ENCODE measurements at places on chromosomes 7 and 10.

- no peak for DNase-seq
These were observed 10.4 kb downstream of the GRM3 start for GRCh38 chr7:86653919-86654659.

DNA sequence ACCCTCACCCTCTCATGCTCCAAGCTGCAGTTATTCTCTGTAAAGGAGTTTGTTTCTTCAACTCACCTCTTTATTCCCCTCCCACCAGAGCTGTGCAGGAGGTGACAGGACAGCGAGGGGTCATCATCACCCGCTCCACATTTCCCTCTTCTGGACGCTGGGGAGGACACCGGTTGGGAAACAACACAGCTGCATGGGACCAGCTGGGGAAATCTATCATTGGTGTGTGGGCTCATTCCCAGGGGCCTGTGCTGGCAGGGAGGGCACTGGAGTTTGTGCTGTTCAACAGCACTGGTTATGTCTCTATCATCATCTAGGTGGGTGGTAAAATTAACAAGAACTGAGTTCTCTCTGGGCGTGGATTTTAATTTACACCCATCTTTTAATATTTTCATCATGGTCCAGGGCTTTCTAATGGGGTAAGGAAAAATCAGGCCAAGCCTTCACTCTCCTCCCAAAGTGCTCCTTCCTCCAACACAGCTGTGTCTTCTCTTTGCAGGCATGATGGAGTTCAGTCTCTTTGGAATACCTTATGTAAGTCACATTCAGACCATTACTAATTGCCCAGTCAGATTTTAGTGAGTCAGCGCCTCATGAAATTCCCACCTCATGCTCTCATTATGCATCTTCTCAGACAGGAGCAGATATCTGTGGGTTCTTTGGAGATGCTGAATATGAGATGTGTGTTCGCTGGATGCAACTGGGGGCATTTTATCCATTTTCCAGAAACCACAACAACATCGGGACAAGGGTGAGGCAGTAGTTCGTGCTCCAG lies 61.6 kb downstream of the PRSS58 start:
- no peak for DNase-seq

GRCh38 chr7:157669768-157670351 lies 333.1 kb downstream of the DNAJB6 start:
- no peak for DNase-seq

DNA sequence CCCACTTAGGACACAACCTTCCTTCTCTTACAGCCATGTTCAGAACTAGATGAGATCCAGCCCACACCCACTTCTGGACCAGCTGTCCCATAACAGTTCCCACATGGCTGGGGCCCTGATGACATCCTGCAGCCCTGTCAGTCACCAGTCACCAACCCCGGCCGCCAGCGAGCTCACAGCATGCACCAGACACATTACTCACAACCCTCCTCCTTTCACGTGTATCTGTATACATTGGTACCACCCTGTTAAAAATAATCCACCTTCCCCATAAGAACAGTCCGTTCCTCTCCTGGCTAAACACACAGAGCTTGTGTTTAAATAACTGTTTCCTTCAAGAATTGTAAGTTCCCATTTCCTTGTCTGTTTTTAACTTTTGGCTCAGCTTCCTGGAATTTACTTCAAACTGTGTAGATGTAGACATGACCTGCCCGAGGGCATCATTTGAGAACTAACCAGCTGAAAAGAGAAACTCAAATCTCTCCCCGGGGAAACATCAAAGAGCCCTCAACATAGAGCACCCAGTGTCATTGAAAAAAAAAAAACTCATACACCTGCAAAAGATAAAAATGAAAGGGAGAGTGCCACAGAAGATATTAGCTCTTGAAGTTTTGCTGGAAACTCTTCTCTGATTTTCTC lies 26.0 kb upstream of the PRLHR start:
- DNase-seq: no peak

GRCh38 chr10:58400609-58401008 lies 15.4 kb downstream of the TFAM start:
- no peak for DNase-seq

DNA sequence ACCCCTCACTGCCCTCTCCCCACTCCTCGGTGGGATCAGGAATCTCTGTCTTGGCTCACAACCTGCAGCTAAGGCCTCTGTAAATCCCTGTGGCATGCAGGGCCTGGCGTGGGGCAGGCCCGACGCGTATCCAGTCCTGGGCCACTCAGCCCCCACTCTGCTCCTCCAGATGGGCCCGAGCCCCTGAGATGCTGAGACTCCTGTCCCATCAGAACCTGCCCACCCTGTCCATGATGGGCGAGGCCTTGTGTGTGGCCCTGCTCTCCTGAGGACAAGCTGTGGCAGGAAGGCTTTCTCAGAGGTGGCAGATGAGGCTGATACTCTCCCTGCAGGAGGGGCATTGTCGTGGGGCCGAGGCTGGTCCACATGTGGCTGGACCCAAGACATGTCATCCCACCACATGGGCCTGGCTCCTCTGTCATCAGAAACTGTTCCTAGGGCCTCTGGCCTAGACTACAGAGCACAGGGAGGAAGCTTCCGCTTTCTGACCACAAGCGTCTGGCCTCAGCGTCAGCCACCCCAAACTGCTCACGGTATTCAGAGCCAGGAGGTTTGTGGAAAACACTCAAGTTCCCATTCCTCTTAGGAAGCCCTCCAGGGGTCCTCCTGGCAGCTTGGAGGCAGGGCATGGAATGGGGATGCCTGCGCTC lies 6.0 kb downstream of the ALOX5 start:
- no peak for DNase-seq

GRCh38 chr10:124508070-124508667 lies 46.5 kb downstream of the LHPP start:
- DNase-seq: no peak

DNA sequence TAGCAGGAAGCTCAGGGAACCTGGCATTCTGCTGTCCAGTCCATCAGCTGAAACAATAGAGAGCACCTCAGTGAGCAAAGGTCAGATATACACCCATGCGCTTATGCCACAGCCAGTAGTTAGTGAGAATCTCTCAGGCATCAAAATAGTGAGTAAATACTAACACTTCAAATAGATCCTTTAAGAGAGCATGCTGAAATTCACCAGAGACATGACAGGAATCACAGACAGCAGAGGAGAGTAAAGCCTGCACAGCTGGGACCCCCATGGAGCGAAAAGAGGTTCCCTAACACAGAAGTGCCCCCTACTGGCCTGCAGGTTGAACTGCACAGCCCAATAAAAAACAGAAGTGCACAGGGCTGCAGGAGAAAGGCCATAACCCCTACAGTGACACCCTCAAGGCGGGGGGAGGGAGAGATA lies 57.6 kb upstream of the ANTXRL start:
- no peak for DNase-seq

DNA sequence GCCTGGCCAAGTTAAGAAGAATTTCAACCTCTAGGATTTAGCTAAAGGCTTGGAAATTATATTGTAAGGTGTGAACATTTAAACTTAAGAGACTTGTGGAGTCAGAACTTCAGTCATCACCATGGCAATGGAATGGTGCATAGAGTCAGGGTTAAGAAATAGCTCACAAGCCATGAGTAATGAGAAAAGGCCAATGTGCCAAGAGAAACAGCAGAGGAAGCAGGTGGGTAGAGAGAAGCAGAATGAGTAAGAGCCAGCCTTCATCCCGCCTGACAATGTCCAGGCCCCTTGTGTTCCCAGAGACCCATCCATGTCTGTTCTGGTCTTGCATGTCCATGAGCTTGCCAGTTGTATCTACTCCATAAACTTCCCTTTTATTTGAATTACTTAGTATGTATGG lies 62.6 kb upstream of the TBX20 start:
- no peak for DNase-seq

GRCh38 chr7:129098409-129099084 lies 43.6 kb upstream of the TNPO3 start:
- DNase-seq: no peak

- no peak for DNase-seq
These were observed 96.8 kb downstream of the RAB18 start for GRCh38 chr10:27600930-27601329.

- DNase-seq: no peak
These were observed 91.1 kb downstream of the PLXNA4 start for GRCh38 chr7:132485136-132485535.

GRCh38 chr7:149885191-149886017 lies 11.6 kb downstream of the ATP6V0E2 start:
- no peak for DNase-seq

- DNase-seq: no peak
These were observed 5.0 kb downstream of the MAD1L1 start for GRCh38 chr7:2227699-2228098.

- DNase-seq: no peak
These were observed 324.6 kb downstream of the ATRNL1 start for GRCh38 chr10:115417585-115418265.

DNA sequence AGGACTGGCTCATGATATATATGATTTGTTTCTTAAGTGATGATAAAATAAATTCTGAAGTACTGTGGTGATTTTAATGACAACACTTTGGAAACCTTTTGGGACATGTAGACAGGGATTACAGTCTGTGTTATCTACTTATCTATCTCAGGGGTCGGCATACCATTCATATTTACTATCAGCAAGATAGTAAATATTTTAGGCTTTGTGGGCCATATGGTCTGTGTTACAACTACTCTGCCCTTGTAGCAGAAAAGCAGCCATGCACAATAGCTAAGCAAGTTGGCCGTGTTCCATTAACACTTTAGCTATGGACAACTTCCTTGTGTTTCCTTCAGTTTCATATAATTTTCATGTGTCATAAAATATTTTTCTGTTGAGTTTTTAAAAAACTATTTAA lies 97.8 kb upstream of the PRPS1L1 start:
- DNase-seq: no peak

DNA sequence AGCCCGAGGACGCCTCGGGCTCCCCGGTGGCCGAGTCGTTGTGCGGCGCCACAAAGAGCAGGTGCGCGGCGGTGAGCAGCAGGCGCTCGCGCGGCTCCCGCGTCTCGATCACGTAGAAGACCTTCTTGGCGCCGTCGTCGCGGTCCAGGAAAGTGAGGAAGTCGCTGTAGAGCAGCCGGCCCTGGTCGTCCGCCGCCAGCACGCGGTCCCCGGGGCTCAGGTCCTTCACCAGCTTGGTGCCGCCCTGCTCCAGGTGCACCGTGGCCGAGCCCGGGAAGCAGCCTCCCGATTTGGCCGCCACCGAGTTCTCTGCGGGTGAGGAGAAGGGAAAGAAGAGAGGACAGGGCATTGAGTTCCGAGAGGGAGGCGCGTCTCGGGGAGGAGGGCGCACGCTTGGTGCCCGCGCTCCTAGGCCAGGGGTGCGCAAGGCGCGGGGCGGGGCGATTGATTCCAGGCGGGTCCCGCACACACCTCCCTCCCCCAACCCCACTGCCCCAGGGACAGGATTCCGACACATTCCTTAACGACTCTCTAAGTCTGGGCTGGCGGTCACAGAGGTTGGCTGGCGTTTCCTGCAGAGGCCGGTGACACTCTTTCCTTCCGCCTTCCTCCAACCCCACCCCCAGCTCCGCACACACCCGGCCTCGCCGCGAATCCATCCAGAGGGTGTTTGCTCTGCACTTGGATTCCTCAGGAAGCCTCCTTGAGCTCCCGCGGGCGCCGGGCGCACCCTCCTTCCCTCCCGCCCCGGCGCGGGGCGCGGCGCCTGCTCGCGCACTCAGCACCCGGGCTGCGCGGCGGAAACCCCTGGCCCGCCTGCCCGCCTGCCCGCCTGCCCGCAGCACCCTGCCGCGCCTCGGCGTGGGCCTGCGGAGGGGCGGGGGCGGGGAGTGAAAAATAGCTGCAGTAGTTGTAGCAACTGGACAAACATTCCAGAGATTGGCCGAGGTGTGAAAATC lies 8.6 kb downstream of the SHH start:
- DNase-seq: no peak

- DNase-seq: no peak
These were observed 71.3 kb downstream of the PFKFB3 start for GRCh38 chr10:6274040-6274439.

DNA sequence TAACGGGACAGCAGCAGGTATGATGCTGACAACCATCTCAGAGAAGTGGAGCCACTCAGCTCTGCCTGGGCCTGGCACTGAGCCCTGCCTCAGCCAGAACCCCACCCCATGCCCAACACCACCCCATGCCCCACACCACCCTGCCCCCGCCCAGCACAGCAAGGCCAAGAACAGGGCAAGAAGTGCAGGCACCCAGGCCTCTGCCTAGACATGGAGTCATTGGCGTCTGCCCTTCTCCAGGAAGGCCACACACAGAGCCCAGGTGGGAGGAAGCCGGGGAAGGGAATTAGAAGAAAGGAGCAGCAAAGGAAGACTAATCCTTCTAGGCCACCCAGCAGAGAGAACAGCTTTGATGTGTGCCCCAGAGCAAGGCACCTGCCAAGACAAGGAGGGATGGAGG lies 18.9 kb downstream of the CAMK2G start:
- DNase-seq: no peak

DNA sequence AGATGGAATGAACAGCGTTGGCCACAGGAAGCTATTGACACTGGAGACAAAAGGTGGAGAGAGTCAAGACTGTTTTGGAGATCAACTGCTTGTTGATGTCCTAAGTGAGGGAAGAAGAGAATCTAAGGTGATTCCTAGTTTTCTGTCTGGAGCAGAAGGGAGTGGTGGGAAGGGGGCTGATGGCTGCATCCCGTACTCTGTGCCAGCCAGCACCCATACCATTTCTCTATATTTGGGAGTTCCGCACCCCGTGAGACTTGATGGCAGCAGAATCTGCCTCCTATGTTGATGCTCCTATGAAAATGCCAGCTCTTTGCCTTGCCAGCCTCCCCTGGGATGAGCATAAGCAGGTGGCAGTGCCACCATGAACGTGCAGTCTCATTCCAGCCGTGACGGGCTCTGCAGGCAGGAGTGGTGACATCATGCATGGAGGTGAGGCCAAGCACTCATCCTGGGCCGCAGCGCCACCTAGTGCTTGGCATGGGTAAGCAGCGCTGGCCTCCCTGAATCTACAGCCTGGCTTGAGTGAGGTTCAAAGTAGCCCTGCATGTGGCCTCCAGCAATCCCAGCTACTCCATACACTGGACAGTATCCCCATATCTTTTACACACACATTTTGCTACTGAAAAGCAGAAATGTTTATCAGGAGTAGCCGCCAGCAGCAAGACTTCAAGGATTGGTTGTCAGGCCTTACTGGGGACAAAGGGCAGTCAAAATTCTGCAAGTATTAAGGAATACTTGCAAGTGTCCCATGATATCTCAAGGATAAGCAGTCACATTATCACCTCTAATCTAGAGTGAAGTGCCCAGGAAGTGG lies 43.0 kb downstream of the PODXL start:
- peak; percentile 72 for DNase-seq

DNA sequence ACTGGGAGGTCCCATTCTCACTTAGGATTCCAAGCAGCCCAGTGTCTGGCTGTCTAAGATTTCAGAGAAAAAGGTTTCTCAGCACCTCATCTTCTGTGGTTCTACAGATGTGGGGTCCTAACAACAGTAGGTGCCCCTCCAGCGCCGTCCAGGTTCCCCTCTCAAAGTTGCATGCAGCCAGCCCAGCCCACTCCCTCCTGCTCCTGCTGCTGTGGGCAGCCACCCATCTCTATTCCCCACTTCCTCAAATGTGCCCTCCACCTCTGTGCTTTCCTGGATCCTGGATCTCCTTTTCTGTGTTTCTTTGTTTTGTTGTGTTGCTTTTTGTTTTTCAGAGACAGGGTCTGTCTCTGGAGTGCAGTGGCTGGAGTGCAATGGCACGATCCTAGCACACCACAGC lies 13.3 kb upstream of the SLC18A3 start:
- DNase-seq: no peak

GRCh38 chr7:75045881-75046280 lies 27.7 kb downstream of the RCC1L start:
- no peak for DNase-seq

- no peak for DNase-seq
These were observed 52.6 kb downstream of the TRUB1 start for GRCh38 chr10:114990586-114990985.

Measured in NCI-H1048 (cell line).